ENCODE measurements at places on chromosomes 16 and 17.

- DNase-seq, result no peak
These were observed 190.2 kb upstream of the MPHOSPH6 start for GRCh38 chr16:82360024-82360783.

GRCh38 chr16:87835882-87836331 is 33.4 kb downstream of the SLC7A5 start:
- no peak for DNase-seq

GRCh38 chr16:77548151-77548550 is 113.3 kb upstream of the ADAMTS18 start:
- DNase-seq, result no peak

GRCh38 chr17:72342627-72343527 is 222.1 kb downstream of the SOX9 start:
- DNase-seq, result no peak

GRCh38 chr17:64146418-64147109 is 16.6 kb upstream of the ERN1 start:
- no peak for DNase-seq

GRCh38 chr17:37737971-37738370 is 6.9 kb downstream of the HNF1B start:
- DNase-seq, result no peak

DNA sequence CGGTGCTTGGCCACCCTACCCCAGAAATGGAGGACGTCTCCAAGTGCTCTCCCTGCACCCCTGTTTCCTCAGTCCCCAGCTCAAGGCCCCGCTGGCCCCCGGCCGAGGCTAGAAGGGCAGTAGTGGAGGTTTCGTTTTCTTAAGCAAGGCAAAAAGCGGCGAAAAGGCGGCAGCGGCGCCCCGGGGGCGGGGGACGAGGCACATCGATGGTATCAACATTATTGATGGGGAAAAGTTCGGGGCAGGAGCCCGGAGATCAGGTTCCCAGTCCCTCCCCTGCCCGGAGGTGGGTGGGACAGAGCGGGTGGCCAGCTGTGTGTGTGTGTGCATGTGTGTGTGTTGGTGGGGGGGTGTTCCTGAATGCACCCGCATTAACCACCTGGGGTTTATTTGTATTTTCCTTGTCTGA is 4.1 kb upstream of the SALL1 start:
- DNase-seq, result no peak

GRCh38 chr17:57982452-57983170 is 5.4 kb downstream of the VEZF1 start:
- DNase-seq, result no peak

DNA sequence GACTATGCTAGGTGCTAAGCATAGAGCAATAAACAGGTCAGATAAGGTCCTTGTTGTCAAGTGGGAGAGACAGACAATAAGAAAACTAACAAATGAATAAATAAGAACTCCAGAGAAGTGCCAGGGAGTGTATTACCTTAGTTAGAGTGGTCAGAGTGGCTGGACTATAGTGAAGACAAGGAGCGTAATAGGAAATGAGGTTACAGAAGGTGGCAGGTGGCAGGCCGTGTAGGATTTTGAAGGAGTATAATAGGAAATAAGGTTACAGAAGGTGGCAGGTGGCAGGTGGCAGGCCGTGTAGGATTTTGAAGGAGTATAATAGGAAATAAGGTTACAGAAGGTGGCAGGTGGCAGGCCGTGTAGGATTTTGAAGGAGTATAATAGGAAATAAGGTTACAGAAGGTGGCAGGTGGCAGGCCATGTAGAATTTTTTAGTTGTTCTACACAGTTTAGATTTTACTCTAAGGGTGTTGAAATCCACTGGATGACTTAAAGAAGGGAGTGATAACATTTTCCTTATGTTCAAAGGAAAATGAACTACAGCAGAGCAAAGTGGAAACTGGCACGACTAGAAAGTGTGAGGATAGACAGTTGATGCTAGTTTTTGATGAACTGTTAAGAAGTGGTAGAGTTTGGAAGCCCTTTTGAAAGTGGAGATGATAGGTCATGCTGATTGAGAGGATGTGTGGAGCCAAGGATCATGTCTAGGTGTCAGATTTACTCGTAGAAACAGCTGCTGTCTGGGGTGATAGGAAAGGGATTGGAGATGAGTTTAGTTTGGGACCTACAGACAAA is 3.6 kb upstream of the KRTAP3-1 start:
- DNase-seq, result no peak

DNA sequence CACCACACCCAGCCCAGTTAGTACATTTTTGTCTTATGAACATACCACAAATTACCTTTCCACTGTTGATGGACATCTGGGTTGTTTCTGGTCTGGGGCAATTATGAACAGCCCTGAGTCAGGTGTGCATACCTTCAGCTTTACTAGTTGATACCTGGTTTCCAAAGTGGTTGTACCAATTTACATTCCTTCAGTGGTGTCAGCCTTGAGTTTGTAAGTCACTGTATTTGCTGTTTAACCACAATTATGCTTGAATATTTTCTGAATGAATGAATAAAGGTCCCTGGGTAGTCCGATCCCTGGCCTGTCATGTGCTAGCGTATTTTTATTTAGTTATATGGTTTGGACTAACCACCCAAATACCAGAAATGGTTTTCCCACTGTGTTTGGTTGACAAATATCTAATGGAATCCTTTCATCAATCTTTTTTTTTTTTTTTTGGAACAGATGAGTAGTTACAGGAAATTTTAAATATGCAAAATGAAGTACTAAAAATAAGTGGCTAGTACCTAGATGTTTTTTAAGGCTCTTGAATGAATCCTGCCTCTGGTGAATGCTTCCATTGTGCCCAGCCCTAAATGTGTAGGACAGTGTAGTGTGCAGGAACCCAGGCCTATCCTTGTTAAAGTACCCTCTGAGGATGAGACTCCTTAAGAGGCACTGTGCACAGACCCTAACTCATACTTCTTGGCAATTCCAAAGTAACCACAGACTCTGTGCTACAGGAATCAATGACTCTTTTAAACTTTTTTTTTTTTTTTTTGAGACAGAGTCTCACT is 3.7 kb downstream of the DUSP14 start:
- DNase-seq, result no peak

DNA sequence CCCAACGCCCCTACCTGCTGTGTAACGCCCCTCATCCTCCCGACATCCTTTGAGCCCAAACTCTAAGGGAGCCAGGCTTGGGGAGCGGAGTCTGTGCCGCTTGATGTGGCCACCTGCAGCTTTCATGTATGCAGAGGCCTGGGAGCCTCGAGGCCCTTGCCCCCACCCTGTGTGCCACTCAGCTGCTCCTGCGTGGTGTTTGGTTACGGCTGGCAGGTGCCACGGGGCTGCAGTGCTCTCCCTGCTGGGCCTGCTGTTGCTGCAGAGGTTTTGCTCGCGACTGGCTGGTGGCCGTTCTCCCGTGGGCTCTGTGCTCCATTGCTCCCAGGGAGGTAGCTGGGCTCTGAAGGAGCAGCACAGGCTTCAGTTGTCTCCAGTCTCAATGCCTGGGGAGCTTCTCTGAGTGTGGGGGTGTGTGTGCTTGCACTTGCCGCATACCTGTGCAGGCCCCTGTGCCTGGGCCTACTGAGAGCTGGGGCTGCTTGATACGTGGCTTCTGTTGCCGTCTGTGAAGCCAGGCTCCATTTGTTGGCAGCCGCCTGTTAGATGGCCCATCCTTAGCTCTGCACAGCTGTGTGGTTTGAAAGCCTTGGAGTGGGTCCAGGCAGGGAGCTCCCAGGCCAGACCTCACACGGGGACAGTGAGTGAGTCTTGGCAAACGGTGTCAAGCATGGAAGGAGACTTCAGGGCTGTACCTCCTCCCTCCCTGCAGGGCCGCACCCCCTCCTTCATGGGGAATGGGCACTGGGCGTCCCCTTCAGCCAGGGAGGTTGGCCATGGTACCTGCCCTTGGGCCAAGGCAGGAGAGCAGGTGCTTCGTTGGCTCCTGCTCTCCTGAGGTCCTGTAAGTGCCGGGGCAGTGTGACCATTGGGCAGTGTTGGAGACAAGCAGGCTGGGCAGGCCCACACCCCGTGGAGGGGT is 47.2 kb downstream of the PDPK1 start:
- peak; percentile 19 for DNase-seq

DNA sequence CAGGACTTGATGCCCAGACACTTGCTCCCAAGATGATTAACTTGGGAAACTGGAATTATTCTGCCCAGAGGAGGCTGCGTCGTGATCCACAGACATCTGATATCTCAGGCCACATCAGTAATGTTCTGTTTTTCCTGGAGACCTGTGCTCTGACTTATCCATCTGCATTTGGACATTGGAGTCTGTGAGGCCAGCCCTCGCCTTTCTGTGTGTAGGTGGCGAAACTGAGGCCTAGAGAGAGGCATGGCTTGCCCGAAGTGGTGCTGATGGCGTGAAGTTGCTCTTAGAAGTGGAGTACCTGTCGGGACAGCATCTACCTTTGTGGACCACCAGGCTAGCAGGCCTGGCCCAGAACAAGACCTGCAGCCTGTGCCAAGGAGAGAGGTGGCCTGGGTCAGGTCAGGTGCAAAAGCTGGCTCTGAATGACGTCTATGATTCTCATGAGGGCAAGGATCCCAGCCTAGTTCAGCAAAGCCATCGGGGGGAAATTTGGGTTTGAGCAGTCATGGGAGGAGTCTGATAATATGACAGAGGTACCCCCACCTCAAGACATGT is 186.8 kb upstream of the ZNF469 start:
- no peak for DNase-seq

DNA sequence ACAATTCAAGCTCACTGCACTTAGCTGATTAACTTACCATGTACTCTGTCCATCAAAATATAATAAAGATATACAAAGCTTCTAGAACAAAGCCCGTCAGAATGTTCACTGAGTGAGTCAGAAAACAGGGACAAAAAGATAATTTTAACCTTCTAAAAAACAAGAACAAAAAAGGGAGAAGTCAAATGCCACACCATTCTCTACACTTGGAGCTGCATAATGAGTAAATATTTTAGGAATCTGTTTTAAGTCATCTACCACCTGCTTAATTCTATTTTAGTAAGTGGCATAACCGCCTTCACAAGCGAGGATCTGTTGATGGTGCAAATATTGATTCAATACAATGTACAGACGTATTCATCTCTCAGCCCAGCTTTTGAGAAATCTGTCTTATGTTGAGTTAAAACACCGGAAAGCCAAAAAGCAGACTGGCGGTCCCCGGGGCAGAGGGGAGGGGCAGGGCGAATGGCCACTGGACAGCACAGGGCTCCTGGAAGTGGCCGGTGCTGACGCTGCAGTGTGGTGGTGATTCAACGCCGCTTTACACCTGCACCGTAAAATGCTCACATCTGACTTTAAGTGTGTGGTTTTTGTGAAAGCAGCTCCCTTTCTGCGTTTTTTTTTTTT is 20.1 kb downstream of the RAB40B start:
- DNase-seq, result no peak

DNA sequence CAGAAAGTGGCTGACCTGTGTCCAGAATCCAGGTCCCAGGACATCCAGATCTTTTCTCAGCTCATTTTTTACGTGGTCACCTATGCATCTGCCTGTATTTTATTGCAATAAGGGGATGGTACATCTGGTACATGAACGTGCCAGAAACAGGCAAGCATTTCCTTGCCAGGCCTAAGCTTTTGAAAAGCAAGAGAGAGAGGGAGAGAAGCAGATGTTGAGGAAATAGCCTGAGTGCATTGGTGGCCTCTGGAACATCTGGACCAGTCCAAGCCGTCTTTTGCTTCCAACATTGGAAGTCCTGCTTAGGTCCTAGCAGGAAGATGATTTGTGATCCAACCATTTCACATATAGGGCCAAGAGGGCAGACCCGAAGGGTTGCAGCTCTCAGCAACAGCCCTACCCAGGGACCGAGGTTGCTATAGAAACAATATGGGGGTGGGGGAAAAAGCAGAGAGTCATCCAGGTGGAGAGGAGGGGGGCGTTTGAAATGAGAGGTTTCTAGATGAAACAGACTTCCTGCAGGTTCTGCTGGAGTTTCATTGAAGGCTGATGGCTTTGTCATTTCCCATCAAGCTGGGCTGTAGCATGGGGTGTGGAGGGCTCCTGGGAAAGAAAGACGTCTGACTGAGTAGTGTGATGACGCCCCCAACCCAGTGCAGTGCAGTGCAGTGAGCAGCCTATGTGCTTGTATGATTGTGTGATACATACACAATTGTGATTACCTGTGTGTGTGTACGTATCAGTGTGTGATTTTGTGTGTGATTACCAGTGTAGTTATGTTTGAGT is 61.6 kb downstream of the SHISA6 start:
- DNase-seq, result no peak

- no peak for DNase-seq
These were observed 21.5 kb downstream of the METRNL start for GRCh38 chr17:83100853-83101391.

GRCh38 chr16:50472472-50472871 is 75.7 kb upstream of the NKD1 start:
- DNase-seq, result no peak

GRCh38 chr16:23929237-23929636 is 93.5 kb downstream of the PRKCB start:
- no peak for DNase-seq

- no peak for DNase-seq
These were observed 40.7 kb downstream of the SNX20 start for GRCh38 chr16:50640391-50640790.

GRCh38 chr17:8839410-8839935 is 28.0 kb downstream of the PIK3R6 start:
- no peak for DNase-seq

- DNase-seq, result no peak
These were observed 410 bp upstream of the HOXB5 start for GRCh38 chr17:48593840-48594537.

DNA sequence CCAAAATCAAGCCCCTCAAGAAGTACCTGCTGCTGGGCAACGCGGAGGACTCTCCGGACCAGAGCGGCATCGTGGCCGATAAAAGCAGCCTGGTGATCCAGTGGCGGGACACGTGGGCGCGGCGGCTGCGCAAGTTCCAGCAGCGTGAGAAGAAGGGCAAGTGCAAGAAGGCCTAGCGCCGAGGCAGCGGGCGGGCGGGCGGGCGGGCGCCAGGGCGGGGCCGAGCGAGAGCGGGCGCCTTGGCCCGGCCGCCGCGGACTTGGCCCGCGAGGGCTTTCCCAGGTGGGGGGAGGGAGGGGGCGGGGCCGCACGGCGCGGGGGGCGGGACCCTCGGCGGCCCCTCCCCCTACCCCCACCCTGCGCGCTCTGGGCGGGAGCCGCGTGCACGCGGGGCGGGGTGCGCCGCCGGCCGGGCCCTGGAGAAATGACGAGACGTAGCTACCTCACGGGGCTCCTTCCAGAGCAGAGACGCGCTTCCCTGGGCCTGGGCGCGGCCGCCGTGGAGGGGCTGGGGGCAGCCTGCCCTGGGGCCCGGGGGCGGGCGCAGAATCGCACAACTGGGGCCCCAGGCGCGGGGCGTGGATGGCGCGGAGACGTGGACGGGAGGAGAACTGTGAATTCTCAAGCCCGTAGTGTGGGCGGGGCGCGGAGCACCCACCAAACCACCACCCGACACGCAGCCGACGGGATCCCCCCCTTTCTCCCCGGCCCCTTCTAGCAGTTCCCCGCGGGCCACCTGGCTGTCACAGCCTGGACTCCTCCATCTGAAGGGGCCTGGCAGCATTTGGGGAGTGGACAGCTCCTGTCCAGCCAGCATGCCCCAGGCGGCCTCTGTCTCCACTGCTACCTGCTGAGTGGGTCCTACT is 218.7 kb downstream of the NTN1 start:
- peak; percentile 83 for DNase-seq

GRCh38 chr17:58271216-58271931 is 9.4 kb downstream of the MPO start:
- DNase-seq, result no peak
